ENCODE measurements at places on chromosomes 5 and 9.

DNA sequence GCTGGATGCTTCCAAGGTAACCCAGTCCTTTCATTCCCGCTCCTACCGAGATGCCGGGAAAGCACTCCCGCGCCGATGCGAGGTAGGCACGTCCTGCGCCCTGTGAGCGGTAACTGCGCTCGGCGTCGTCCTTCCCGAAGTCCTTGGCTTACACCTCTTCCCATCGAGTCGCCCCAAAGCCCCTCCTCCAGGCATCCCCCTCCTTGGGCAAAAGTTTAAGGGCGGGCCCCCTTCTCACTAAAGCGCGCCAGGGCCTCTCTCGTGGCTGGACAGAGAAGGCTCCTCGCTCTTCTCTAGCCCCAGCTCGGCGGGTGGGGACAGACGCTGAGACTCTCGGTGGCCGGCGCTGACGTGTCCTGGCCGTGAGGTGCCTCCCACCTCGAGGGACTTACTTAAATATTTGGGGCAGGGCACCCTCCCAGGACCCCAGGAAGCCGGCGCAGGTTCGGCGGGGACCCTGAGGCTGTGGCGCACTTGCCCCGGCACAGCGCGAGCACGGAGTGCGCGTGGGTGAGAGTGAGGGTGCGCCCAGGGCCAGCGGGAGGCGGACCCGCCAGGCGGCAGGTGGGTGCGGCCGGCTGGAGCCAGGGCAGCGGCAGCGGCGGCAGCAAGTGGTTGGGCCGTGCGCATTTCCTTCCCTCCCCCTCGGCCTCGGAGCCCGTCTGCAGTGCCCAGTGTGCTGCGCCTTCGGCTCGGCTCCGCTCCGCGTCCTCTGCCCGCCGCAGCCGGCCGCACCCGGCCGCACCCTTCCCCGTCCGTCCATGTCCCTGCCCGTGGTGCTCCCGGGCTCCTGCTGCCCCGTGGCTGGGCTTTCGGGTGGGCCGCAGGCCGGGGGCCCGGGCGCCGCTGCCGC is at the start of gene ENTREP1:
ENTREP1 (plus strand) TSS at position 667 of the 853 bp plus-strand sequence; CDS start at position 762, 95 bp downstream.
- DNase-seq: peak; percentile 79

DNA sequence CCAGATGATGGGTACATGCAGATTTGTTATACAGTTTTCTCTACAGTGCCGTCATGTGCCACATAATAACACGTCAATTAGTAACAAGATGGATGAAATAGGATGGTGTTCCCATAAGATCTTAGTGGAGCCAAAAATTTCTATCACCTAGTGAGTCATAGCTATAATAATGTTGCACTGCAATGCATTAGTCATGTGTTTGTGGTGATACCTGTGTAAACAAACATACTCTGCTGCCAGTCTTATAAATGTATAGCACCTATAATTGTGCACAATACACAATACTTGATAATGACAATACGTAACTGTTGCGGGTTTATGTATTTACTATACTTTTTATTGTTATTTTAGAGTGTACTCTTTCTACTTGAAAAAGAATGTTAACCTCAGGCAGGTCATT is 865.4 kb downstream of the MAT2B start:
- DNase-seq: no peak

DNA sequence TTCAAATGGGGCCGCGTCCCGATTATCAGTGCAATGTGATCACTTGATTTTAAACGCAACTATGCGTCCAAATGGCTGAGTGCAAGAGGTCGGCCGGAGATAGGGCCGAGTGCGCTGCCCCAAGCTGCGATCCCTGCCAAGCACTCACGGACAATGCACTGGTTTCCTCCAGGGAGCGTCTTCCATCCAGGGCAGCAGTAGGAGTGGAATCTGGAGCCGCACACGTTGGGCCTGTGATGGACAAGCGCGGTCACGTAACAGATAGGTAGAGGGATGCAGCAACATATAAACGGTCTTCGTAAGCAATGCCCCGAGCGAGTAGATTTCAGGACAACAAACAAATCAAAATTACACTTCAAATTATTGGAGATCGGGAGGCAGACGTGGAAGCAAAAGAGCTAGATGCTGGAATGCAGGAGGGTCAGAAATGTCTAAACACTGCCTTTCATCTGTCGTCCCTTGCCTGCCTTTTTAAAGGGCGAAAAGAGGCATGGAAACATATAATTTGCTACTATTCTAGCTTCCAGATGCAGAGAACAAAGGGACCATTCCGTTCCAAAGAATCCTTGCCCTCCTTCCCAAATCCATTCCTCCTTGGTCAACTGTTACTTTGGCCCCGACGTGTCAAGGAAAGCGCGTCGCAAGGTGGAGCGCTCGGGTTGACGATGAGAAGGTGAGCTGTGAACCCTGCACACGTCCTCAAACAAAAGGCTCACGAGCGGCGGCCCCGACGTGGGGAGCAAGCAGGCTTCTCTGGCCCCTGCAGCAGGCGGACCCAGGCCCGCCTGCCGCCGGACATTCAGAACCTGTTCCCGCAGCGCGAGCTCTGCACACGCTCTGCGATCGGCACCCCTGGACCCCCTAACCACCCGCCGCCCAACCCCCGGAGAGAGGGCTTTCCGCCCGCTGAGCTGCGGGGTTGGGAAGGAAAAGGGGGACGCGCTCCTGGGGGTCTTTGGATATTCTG is 1.5 kb downstream of the FBN2 start:
- peak; percentile 48 for DNase-seq

GRCh38 chr9:131845305-131846298 is 105.7 kb upstream of the RAPGEF1 start:
- no peak for DNase-seq

DNA sequence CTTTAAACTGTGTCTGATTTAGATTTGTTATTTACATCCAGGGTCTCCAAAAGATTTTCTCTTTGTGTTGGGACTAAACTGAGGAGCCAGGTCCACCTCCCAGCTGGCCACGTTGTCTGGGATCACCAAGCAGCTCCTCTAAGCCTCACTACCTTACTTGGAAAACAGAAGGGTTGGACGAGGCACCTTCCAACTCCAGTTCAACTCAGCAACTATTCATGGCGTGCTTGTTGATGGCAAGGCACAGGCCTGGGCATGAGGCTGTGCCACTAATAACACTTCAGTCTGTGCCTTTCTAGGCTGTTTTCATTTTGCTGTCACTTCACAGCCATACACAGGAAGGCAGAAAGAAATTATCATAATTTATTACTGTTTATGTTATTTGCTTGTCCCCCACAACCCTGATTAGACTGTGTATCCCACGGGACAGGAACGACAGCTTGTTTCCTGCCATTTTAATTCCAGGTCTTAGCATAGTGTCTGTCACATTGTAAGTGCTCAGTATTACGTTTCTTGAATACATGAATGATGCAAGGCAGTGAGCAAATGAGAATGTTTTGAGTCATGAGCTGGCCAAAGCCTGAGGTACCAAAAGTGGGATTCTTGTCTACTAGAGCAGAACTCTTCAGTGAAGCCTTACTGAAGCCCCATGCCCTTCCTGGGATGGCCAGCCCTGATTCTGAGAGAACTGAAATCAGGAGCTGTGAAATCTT is 125.8 kb downstream of the GALNT10 start:
- no peak for DNase-seq

DNA sequence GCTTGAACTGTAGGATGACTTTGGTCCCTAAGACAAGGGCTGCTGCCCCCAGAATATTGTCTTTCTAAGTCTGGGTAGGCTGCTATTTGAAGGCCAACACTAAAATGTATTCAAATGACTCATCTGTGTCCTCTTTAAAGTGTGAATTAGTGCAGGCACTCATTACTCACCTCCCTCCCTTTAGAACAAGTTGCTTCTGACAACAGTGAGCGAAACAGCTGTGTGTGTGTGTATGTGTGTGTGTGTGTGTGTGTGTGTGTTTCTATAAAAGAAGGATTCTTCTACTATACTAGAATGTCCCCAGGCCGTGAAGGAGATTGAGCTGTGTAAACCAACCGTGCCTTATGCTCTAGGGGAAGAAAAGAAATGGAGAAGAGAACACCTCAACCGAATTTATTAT is 1337.2 kb downstream of the PTPRD start:
- no peak for DNase-seq

DNA sequence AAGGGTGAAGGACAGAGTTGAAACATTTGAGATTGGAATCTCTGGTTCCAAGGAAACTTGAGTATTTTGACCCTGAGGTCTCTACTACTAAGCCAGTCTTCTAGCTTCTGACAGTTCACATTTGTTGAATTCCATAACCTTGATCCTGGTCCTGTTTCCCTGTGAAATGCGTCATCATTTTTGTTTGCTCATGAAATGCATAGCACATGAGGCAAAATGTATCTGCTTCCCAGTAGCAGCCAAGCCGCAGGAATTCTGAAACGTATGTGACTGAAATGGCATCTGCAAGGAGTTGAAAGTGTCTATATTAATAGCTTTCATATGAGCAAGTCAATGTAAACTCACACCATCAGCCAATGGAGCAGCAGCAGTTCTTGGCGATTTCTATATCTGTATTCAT is 307.9 kb downstream of the CSNK1G3 start:
- DNase-seq: no peak

DNA sequence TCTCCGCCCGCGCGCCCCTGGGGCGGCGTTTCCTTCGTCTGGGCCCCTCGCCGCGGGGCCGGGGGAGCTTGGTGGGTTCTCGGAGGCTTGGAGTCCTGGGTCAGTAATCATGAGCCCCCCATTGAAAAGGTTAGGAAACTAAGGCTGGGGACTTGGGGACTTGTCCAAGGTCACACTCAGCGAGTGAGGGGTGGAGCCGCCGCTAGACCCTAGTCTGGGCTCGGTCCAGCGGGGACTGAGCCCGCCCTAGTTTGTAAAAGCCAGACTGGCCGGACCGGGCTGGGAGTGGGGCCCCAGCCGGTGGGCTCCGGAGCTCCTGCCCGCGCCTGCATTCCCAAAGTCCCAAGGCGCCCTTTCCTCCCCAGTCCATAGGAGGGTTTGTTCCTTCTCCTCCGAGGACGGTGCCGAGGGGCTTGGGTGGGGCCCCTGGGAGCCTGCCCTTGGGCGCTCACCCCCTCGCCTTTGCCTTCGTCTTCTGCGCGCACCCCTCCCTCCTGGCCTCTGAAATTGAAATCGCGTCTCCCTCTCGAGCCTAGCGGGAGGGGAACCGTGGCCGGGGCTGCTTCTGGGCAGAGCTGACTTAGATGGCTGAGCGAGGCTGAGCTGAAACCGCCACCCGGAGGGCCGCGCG is 995 bp downstream of the OLFM1 start:
- DNase-seq: no peak

GRCh38 chr9:16515879-16516301 is 354.6 kb downstream of the BNC2 start:
- DNase-seq: peak; percentile 53

GRCh38 chr9:93436218-93436617 is 15.3 kb upstream of the FAM120A start:
- no peak for DNase-seq

- DNase-seq: no peak
Measured at GRCh38 chr5:137207023-137207760, 291.9 kb downstream of the SPOCK1 start.

DNA sequence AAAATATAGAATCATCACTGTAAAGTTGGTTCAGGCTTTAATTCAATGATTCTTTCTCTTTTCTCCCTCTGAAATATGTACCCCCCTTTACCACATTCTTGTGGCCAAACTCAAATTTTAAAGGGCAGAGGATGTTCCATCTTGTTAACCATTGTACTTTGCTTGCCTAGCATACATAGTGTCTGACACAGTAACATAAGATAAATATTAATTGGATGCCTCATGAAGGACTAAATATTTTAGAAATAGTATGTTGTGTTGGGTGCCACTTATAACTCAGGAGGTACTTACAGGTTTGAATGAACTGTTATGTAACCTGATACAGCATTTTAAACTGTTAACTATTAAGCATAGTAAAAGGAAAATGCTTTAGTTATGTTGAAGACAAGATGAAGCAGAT is 71.5 kb downstream of the NIPBL start:
- DNase-seq: no peak

DNA sequence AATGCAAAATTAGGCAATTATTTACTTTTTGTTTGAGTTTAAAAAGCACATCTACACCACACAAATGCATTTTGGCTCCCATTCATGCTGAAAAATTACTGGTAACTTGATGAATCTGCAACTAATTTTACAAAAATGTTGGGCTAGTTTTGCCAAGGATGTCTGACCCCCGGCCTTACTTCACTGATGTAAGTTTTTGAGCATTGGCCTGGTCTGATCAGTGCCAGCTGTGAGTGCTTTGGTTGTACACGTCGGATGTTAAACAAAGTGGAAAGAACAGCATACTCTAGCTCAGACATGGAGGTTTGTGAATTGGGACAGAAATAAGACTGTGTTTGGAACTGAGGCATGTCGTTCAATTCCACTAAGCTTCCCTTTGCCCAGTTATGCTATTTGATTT is 1044.2 kb downstream of the TLE4 start:
- no peak for DNase-seq

GRCh38 chr5:131959906-131960305 is 14.4 kb upstream of the MEIKIN start:
- DNase-seq: no peak

DNA sequence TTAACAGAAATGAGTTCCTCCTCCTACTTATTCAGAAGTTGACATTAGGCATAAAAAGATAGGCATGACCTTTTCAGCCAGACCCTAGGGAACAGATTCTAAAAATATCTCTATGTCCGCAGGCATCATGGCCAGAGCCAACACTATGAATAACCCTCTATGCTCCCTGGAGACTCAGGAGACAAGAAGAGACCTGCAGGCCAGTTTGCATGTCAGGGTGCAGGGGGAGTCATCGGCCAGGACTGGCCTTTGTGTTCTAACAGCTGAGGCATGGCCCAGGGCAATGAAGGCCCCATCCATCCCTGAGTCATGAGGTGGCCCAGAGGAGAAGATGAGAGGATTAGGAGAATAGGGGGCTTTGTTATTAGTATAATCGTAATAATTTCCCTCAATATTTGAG is 93.8 kb downstream of the TMEM215 start:
- no peak for DNase-seq

- no peak for DNase-seq
Measured at GRCh38 chr5:87184605-87185004, 83.1 kb upstream of the RASA1 start.

- DNase-seq: no peak
Measured at GRCh38 chr5:13572163-13572562, 372.3 kb downstream of the DNAH5 start.

DNA sequence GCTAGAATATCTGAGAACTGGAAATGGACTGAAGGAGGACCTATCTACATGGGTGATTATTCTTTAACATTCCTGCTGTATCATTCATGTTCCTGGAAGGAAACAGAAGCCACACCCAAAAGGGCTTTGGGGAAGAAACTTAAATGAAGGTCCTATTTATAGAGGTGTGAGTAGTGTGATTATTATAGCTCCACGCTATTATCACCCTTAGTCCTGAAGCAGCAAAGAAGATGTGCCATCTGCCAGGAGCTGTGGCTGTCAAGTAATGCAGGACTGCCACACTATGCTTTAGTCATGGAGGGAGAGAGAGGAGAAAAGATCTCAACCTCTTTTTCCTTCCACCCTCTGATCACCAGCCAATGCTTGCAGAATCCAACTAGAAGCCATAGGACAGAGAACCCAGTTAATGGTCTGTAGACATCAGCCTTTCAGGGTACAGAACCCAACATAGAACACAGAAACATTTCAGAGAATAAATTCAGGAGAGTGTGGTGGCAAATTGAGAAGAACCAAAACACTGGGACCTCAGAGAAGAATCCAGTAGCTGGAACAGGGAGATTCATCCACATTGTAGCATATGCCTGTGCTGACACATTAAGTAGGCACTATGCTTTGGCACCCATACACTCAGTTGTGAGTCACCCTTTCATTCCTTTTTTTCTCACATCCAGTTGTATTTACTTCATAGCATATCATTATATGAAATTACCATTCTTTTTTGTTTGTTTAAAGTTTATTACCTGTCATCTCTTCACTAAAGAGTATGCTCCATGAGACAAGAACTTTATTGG is 21.0 kb upstream of the RNF180 start:
- DNase-seq: no peak
